Activated naive CD8-positive, alpha-beta T cell treated with anti-CD3 and anti-CD28 coated beads, Interleukin-2, amount 50 U/mL, for 16 hours (primary cell): ENCODE measurements at places on chromosomes 1 and 21.

DNA sequence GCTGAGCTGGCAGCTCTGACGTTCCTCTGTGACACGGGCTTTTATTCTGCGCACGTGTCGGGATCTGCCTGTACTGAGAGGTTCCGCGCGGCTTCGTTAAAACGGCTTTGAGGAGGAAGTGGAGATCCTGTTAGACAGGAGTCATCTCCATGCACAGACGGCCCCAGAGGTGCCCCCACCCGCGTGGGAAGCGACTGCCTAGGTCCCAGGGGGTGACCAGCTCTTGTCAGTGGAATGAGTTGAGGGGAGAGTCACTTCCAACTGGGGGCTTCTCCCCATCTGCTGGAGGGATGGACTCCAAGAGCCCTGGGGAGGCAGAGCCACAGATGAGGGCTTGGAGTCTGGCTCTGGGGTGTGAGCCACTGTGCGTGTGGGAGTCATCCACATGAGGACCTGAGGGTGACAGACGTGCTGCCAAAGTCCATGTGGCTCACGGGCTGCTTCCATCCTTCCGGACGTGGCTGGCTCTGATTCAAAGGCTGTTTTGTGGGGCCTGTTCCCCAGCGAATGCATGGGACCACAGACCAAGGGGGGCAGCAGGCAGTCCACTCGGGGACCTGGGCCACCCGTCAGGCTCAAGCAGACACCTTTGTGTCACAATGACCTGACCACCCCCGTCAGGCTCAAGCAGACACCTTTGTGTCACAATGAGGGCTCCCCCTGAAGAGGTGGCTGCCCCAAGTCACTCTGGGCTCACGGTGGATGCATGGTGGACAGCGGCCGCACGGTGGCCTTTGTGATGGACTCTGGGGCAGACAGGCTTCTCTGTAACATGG, 26.8 kb downstream of the PTTG1IP start:
- no peak for DNase-seq

- DNase-seq, result no peak
Measured at GRCh38 chr1:107491582-107491981, 350.7 kb downstream of the NTNG1 start.

DNA sequence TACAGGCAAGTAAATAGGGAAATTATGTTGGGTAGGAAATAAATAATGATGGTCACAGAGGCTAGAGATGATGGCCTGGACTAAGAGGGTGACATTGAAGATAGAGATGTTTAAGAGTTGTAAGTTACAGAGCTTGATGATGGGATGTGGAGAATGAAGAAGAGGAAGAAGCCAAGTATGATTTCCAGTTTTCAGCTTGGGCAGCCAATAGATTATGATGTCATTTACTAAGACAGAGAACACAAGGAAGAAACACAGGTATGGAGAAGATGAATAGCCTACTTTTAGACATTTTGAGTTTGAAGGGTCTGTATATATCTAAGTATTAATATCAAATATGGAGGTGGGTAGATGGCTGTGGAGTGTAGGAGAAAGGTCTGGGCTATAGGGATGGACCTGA, 56.0 kb upstream of the PRELP start:
- DNase-seq, result no peak

DNA sequence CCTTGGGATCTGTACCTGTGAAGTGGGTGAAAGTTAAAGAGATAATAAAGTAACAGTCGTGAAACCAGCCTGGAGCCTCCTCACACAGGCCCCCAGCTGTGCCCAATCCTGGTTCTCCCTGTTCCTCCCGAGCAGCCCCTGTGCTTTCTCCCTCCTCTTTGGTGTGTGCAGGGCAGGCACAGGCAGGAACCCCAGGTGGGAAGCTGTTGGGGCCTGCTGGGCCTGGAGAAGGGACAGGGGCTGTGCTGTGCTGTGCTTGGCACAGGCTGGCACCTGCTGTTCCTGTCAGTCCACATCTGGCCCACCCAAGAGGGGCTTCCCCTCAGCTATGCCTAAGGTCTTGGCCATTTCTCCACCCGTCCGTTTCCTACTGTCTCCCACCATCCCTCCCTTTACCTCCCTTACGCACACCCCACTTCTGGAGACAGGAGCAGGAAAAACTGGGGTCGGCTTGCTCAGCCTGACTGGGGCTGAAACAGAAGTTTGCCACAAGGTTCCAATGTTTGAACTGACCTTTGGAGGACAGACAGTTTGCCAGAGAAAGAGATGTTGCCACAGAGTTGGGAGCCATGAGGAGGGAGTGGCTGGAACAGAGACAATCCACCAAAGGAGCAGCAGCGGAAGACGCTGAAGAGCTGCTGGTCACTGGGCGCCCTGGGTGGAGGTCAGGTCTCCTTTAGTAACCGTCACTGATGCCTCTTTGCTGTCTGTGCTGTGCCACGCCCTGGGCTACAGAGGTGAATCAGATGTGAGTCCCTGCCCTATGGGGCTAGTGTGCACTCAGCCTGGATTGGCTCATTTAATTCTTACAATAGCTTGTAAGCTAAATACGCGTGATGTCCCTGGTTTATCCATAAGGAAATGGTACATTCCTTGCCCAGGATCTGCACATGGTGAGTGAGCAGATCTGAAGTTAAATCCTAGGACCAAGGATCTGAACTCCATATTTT, 18.8 kb upstream of the ARTN start:
- DNase-seq, result no peak

DNA sequence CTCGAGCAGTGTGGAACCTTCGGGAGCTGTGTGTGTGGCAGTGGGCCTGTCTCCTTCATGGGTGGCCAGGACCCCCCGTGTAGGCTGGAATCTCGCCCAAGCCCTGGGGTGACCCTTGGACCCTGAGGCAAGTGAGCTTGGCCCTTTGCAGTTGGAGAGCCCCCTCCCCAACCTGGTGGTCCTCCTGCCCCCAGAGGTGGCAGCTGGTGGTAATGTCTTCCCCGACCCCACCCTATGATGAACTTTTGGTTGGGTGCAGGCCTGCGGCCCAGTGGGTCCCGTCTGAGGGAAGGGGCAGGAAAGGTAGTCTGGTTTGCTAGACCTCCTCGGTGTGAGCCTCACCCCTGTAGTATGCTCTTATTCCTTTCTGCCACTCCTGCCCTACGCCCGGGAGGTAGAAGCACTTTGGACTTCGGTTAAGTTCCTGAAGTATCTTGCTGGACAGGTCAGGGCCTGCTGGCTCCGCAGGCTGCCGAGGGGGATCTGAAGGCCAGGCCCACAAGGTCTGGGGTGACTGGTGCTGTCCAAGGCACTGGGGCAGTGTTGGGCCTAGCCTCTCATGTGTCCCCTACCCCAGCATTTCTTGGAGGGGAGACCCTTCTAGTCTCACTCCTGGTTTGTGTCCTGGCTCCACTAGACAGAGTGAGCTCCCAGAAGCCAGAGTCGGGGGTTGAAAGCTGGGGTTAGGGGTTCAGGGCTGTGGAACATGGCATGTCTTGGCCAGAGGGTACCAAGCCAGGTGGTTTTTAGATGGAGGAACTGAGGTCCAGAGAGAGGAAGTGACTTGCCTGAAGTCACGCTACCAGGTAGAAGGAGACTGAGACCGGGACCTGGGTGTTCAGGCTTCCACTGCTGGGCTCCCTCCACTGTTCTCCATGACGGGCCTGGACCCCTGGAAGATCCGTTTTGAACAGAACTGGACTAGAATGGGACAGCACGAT, 1.8 kb downstream of the ZNF362 start:
- DNase-seq, result no peak

- DNase-seq, result no peak
Measured at GRCh38 chr1:230458509-230458908, 32.4 kb upstream of the PGBD5 start.

- DNase-seq, result no peak
Measured at GRCh38 chr1:25996966-25997827, 666 bp downstream of the PAFAH2 start.

GRCh38 chr1:173997791-173998190, 24.4 kb downstream of the RC3H1 start:
- no peak for DNase-seq

- no peak for DNase-seq
Measured at GRCh38 chr21:42063191-42063570, 7.9 kb upstream of the UMODL1 start.

DNA sequence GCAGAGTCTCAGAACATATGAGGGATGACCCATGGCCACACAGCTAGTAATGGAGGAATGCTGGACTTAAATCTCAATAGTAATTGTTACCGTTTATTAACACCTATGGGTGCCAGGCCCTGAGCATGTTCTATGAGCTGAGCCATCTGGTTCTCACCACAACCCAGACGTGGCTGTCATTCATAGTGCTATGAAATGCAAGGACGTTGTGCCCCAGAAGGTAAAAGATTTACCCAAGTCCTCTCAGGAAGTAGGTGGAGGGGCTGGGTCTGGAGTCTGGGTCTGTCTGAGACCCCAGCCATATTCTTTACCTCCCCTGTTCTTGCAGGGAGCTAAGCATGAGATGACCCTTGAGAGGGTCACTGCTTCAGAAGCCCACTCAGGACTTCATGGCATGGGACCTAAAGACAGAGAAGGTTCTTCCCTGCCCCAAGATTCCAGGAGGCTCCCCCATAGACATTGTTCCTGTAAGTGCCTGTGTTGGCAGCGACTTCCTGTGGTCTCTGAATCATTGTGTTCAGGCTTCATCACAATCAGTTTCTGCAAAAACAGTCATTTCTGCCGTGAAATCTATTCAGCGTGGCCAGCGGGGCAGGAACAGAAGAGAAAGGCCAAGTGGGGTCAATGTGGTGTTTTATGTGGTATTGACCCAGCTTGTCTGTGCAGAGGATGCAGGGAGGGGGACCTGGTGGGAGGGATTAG, 475.4 kb downstream of the PTPRU start:
- DNase-seq, result no peak

DNA sequence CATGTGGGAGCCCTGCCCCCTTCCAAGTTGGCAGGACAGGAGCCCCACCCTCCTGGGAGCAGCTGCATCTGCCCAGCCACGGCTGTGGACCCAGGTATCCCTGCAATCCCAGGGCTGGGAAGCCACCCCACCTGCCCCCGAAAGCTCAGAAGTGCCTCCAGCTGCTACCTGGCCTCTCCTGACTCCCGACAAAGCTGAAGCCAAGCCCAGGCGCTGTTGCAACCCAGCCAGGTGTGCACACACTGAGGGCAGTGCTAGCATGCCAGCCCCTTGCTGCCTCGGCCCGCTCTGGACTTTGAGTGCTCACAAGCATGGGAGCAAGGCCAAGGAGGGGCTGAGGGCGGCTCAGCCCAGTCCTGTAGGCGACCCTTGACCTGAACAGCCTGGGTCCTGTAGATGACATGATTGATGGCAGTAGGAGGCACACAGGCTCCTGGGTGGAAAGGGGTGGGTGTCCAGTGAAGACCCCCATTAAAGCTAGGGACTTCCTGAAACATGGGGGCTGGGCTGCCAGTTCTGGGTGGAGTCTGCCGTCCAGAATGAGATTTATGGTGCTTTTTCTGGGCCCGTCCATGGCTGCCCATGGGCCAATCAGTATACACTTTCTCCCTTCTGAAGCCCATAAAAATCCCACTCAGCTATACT, 2.8 kb upstream of the SSU72 start:
- DNase-seq, result no peak

DNA sequence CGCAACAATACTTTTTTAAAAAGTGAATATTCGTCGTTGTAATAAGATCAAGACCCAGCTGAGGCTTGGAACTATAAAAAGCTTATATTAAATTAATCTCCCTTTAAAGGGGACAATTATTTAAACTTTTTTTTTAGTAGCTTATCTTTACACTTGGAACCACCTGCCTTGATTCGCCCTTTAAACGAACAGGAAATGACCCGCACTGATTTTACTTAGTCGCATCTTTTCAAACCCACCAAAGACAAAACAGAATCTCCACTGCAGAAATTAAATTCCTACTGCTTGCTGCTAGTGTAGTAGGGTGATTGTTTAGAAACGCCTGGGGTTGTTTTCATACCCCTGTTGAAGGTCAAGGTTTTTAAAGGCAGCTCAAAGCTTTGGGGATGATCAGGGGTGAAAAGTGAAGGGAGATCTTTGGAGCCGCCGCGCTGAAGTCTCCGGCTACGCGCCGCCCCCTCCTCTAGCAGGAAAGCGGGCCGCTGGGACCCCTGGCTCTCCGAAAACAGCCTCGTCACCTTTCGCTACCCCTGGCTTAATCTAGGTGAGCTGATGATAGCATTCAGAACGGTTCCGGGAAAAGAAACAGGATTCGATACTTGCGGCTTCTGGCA, 163.4 kb downstream of the RUNX1 start:
- no peak for DNase-seq

DNA sequence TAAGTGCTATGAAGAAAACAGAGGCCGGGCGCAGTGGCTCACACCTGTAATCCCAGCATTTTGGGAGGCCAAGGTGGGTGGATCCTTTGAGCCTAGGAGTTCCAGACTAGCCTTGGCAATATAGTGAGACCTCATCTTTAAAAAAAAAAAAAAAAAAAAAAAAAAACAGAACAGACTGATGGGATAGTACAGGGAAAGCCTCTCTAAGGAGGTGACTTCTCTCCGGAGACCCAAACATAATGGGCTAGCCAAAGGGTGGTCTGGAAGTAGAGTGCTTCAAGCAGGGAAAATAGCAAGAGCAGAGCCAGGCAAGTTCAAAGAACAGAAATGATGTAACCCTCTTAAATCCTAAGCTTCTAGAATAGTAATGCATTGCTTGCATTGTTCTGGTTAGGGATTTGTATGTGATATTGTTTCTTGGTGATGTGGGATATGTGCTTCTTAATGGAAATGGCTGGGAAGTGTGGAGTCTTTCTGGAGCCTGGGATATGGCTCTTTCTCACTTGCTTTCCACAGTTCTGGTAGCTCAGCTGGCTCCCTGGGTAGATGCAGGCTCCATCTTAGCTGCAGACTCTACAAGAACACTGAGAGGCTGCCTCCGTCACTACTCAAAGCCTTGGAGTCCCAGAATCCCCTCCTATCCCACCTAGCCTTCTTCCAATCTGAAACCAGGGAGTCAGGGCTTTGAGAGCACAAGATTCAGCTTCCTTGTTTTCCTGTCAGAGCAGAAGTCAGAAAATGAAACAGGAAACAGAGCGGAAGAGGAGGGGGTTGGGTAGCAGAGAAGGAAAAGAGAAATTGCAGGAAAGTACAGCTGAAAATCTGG, 1.9 kb upstream of the PIGV start:
- DNase-seq, result no peak

DNA sequence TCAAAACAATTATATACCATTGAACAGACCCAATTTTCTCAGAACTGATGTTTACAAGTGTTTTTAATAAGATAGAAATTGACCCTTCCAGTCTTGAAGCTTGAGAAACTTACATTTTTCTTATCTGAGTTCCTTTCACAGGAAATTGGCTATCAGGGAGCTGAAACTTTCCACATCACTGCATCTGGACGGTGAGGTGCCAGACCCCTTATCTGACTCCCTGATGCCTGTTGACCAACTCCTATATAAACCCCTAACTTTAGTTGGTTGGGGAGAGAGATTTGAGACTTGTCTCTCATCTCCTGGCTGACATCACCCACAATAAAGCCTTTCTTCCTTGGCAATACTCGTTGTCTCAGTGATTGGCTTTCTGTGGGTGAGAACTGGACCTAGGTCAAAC, 31.4 kb downstream of the LACTBL1 start:
- DNase-seq, result no peak
